ENCODE measurements at places on chromosomes 7 and 10.

- no peak for DNase-seq
Measured at GRCh38 chr7:5396999-5397663, 26.5 kb downstream of the TNRC18 start.

GRCh38 chr10:73900064-73900463 is 10.9 kb upstream of the PLAU start:
- DNase-seq: no peak

DNA sequence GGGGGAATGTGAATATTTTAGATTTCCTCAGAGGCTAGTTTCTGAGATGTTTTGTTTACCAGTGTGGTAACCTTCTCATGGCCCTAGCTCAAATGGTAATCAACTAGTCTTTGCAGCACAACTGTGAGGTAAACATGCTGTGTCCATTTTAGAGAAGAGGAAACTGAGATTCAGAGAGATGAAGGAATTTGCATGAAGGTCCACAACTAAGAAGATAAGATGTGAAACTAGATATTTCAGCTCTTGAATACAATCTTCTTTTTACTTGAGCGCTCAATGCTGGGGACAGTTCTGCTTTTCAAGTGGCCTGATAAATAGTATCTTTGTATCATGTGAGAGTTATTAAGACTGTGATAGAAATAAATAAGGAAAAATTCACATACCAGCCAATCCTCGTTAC is 245.4 kb downstream of the AUTS2 start:
- no peak for DNase-seq

GRCh38 chr10:132397671-132398565 is 918 bp downstream of the PWWP2B start:
- DNase-seq: no peak

DNA sequence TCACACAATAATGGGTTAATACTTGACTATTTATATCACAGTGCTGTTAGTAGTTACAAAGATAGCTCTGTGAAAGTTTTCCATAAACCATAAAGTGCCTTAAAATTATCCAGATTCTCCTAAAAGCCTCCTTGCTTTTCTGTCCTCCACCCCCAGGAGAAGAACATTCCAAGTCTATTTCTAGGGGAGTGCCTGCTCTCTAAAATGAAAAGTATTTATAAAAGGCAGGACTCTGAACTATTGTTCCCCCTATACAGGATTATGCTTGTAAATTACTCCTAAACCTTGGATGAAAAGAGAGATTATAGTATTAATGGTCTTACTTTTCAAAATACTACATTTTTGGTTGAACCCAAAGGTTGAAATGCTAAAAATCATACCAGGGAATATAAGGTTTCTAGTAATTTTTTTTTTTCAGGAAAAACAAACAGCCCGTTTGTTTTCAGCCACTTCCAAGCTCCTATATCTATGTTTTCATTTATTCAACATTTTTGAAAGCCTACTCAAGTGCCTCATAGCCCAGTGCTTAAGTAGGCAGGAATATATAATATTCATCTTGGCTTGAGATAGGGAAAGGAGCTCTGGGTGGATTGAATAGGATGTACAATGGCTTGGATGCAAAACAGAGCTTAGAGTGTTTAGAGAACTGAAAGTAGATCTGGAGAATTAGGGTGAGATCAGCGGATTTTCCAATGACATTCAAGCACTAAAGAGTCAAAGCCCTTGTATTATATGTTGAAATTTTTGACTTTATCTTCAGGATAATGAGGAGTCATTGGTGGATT is 320.7 kb downstream of the GPR37 start:
- no peak for DNase-seq

DNA sequence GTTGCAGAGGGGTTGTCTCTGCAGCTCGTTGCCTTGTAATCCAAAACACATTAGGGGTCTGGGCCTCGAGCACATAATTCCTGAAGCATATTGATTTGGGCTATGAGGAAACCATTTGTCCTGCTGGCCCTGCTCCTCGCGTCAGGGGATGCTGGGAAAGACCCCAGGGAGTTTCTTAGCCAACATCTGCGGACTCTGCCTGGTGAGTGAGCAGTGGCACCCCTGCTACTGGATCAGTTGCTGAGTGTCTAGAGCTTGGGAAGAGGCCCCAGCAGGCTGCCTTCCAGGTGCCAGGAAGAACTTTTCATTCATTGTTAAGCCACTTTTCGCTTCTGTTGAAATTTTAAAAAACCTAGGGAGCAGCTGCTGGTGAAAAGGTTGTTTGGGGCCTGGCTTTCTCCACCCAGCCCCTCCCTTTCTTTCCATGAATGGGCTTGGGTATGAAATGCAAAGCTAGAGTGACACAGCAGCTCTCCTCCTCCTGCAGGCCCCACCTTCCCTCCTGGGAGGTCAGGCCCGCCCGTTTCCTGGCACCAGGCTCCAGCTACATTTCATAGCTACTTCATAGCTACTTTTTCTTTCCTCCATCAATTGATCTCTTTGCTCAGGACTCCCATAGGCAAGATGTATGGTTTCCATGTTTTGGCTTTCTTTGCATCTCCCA is 26.8 kb downstream of the TACR2 start:
- no peak for DNase-seq

GRCh38 chr7:101916876-101917275 is 99.5 kb downstream of the CUX1 start:
- no peak for DNase-seq

DNA sequence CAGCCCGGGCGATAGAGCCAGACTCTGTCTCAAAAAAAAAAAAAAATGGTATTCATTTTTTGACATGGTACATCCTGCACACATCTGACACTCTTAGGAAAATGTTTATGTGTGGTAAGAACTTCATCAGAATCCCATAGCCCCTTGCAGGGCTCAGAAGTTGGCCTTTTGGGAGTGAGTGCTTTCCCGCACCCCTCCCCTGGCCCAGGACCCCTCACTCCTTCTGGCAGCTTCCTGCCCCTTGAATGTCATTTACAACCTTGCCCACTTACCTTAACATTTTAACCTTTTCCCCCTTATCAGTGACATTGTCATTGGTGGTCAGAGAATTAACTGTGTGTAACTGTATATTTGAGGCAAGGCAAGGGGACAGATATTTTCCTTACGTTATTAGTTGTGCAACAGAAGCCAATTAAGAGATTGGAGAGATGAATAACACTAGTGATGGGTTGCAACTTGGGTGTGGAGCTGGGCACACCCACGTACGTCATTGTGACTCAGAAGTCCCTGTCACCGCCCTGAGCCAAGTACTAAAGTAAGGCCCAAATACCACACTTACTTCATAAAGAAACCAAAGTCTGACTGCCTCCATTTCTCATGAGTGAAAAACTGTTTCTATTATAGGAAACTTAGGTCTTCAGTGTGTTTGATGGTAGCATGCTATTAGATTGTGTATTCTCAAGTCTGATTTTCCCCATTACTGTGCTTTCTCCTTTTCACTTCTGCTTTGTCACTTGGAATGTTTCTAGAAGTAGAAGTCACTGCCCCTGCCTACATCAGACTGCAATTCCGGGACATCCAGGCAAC is 31.6 kb downstream of the OGDH start:
- no peak for DNase-seq

DNA sequence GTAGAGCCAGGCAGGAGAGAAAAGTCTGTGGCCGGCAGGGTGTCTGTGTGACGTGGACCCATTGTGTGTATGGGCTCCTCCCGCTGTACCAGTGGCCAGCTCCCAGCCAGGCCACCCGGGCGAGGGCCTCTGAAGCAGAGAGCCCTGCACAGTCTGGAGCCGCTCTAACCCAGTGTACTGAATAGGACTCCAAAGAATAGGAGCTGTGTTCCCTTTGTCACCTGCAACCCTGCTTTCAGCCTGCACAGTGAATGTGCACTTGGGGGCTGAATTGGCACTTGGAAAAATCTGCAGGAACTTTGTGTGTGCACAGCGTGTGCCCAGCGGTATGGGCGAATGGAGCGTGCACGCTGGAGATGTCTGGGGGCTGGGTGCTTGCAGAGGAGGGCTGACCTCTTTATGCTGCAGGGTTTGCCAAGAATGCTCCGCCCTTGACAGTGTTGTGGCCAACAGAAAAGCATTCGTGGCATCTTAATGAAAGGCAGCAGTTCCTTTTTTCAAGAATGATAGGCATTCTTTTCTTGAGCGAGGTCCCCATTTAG is 216.2 kb downstream of the AUTS2 start:
- DNase-seq: peak; percentile 28

DNA sequence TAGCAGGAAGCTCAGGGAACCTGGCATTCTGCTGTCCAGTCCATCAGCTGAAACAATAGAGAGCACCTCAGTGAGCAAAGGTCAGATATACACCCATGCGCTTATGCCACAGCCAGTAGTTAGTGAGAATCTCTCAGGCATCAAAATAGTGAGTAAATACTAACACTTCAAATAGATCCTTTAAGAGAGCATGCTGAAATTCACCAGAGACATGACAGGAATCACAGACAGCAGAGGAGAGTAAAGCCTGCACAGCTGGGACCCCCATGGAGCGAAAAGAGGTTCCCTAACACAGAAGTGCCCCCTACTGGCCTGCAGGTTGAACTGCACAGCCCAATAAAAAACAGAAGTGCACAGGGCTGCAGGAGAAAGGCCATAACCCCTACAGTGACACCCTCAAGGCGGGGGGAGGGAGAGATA is 57.6 kb upstream of the ANTXRL start:
- DNase-seq: no peak

DNA sequence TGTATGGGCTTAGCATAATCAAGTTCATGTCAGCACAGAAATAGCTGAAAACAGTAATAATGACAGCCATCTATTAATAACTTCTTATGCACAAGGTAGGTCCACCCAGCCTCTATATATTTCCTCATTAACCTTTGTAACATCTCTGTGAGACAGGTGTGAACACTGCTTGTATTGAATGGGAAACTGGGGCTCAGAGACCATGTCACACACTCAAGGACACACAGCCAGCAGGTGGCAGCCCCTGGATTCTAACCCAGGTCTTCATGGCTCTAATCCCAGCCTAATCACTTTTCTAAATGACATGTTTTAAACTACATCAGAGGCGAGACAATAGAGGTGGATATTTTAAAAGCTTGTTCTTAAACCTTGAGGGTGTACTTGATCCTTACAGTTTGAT is 591.4 kb downstream of the PARD3 start:
- DNase-seq: no peak

GRCh38 chr7:35019801-35020200 is 17.5 kb downstream of the DPY19L1 start:
- DNase-seq: no peak

DNA sequence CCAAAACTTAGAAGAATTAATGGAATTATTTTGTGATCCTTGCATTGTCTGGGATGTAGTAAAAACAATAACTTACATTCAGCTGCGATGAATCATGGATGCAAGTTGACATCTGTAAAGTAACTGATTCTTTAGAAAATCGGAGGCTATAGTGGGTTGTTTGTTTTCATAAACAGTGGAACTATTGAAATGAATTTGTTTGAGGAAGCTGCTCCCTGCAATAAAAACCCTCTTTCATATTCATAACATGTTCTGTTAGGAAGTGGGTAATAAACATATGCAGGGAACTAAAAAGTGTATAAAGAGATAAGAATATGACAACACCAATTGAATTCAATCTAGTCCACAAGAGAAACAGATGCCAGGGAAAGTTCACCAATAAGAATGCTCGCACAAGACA is 53.6 kb downstream of the AGMO start:
- DNase-seq: no peak

DNA sequence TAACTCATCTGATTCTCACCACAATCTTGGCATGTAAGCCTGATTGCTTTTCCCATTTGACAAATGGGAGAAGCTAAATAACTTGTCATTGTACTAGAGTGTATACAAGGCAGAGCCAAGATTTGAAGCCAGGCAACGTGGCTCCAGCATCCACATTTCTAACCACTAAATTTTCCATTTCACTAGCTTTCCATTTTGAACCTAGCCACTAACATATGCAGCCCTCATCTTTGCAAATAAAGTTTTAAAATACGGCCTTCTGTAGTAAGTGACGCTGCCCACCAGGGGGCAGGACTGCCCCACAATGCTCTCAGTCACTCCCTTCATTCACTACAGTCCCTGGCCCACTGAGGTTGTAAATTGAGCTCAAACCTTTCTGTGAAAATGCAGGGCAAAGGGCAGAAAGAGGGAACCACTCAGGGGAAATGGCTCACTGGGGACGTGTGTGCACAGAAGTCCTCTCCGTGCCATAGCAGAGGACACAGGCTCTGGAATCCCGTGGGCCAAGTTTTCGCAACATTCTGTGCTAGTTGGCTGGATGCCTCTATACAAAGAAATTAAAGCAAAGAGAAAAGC is 315.7 kb downstream of the TNS3 start:
- DNase-seq: no peak

DNA sequence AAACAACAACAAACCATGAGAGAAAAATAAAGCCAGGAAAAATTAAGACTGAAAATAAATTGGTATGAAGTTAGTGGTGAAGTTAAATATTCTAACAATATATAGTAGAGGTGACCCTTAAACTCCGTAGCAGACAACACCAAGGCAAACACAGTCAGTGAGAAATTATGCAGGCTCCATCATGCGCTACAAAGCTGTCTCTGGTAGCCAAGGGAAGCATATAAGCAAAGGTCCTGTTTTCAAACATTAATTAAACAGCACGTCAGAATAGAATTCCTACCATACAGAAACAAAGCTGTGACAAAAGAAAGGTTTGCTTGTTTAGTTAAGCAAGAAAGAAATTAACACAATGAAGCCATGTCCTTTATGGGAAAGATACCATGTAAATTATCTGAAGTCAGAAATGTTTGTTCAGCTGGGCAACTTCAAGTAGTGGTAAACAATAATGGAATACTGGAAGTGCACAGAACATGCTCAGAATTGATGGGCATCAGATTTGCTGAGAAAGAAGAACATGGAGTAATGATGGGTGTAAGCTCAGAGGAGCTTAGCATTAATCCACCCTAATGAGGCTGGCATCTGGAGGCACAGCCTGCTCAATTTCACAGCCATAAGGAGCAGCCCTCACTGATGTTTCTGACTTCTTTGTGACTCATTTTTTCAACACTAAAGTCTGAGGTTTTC is 75.7 kb downstream of the IGF2BP3 start:
- no peak for DNase-seq

- no peak for DNase-seq
Measured at GRCh38 chr7:144869082-144869481, 33.2 kb upstream of the TPK1 start.

DNA sequence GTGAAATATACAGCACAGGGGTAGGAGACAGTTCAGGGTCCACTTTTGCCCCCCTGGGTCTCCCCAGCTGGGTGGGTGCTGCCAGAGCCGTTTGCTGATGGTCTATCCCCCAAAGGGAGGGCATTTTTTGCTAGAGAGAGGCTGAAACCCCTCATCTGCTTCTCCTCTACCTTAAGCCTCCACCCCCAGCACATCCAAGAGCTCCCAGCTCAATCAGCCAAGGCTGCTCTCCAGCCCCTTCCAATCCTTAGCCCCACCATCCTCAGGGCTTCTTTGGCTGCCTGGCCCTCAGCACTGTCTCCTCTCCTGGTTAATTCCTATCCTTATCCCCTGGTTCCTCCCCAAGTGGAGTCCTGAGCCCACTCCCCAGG is 153.1 kb downstream of the AOAH start:
- no peak for DNase-seq

- no peak for DNase-seq
Measured at GRCh38 chr7:330511-331230, 40.7 kb downstream of the FOXL3 start.

GRCh38 chr7:35970458-35970857 is 169.6 kb downstream of the SEPTIN7 start:
- no peak for DNase-seq

All from NCI-H446 (cell line).